ENCODE measurements at places on chromosomes 6 and 20. TPM values are rescaled to one million over a fixed set of nuclear protein-coding genes. Genes with fewer than 3 reads are reported as not detected.

The MAS1 gene
- not detected for total RNA-seq

DNA sequence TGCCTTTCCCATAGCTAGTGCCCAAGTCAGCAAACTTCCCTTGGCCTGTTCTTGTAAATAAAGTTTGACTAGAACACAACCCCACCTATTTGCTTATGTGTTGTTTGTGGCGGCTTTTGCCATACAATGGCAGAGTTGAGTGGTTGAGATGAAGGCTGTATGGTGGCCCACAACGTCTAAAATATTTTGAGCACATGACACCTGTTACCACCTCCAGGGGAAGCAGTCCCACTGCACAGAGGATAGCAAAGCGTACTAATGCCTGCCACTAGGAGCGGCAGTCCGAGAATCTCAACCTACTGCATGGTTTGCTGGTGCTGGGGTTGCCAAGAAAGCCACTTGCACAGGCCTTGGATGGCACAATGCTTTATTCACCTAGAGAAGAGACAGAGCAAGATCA, 58.6 kb downstream of the TGM2 start:
- no peak for DNase-seq

GRCh38 chr6:51753635-51754034, 333.8 kb downstream of the PKHD1 start:
- DNase-seq: no peak

GRCh38 chr6:132495604-132496079, 17.3 kb downstream of the STX7 start:
- DNase-seq: no peak

The WFDC10B gene
- not detected for total RNA-seq

The ATP6V1G2 gene
- 4.8 TPM for total RNA-seq

DNA sequence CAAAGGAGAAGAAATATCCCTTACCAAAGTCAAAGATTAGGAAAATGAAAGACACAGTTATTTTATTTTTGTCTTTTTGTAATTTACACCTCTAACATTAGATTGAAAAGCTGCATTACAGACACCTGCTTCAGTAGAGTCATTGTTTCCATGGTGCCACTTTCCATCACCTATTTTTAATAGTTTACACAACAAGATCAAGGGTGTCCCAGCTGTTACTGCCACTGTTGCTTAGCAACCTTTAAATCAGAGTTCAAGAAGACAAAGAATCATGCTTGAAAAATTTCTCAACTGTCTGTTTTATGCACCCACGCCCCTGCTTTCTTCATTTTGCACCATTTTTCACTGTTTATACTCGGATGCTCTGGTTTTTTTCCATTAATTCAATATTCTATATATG, 668.2 kb upstream of the GJE1 start:
- no peak for DNase-seq

DNA sequence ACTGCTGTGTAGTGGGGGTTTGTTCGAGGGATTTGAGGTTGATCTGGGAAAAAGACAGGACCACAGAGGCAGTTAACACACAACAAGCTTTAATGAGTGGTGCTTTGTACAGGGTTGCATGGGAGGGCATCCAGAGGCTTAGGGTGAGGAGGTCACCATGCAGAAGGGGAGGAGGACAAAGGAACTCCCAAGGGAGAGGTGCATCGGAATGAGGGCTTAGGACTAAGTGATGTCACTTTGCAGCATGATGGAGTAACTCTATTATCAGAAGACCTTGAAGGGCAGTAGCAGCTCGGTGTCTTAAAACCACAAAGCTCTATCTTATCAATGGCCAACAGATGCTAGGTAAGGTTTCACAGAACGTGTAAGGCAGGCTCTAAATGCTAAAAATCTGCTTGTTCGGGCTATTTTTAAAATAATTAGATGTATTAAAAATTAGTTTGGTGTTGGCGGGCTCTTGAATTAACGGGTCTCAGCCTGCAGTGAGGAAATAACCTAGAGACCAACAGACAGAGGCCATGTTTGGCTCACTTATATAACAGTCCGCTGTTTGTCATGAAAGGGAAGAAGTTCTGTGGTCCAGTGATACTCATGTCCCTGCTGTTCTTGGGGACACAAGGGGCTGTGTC, 37.9 kb downstream of the MAN1A1 start:
- DNase-seq: no peak

The BNIP5 gene
- total RNA-seq: not detected

The RNF39 gene
- not detected for total RNA-seq

DNA sequence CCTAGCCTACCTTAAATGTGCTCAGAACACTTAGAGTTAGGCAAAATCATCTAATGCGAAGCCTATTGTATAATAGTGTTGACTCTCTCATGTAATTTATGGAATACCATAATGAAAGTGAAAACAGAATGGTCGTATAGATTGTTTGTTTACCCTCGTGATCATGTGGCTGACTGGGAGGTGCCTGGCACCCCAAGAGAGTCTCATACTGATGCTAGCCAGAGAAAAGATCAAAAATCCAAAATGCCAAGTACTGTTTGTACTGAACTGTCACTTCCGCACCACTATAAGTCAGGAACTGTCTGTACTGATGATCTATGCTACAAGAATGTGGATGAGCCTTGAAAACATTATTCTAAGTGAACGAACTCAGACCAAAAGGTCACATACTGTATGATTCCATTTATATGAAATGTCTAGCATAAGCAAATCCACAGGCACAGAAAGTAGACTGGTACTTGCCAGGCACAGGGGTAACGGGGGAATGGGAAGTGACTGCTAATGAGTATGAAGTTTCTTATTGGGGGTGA, 22.4 kb downstream of the ZMYND8 start:
- no peak for DNase-seq

DNA sequence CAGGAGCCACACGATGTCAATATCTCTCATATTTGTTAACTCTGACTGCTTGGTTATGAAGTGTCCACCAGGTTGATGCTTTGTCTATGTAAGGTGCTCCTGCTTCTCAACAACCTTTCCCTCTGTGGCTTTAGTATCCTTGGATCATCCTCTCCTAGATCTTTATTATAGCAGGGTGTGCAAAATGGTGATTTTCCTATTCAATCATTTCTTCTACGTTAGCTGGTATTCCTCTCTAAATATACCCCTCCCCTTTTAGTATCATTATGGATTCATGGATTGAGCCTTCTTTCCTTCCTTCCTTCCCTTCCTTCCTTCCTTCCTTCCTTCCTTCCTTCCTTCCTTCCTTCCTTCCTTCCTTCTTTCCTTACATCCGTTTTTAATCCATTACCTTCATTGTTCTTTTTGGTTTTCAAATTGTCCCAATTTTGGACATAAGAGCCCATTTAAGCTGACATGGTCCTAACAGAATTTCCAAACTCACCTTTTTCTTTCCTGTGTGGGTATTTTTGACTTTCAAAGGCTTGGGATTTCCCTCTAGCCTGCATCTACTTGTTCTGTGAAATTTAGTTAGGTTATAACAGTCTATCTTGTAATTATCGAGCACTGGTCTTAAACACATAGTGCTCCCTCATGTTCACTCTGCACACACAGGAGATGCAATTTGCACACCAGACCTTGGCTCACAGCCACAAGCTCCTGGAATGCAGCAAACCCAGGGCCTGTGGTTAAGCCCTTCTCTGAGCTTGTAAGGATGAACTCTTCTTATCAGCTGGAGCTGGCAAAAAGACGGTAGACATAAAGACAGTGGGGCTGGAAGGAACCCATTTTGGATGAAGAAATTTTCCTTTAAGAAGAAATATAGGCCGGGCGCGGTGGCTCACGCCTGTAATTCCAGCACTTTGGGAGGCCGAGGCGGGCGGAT, 109.9 kb downstream of the SLC24A3 start:
- DNase-seq: no peak

- peak; percentile 67 for DNase-seq
These were observed 46.3 kb downstream of the GOPC start for GRCh38 chr6:117555882-117556498.

The HBS1L gene
- 83.0 TPM for total RNA-seq

The CTAGE9 gene
- not detected for total RNA-seq

DNA sequence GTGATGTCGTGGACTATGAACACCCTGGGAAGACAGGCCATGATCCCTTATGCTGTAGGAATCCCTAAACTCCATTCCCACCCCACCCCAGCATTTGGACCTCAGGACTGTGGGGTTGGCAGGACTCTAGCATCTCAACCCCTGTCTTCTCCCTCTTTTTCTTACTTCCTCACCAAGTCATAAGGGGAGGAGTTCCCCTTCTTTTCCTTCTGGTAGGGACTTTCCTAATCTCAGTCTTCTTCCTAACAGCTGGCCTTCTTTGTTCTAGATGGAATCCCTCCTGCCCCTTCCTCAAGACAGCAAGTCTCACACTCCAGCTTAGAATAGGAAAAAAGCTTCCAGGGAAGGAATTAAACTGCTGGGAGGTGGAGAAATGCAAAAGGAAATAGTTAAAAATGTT, 2.3 kb upstream of the SIRPB2 start:
- no peak for DNase-seq

DNA sequence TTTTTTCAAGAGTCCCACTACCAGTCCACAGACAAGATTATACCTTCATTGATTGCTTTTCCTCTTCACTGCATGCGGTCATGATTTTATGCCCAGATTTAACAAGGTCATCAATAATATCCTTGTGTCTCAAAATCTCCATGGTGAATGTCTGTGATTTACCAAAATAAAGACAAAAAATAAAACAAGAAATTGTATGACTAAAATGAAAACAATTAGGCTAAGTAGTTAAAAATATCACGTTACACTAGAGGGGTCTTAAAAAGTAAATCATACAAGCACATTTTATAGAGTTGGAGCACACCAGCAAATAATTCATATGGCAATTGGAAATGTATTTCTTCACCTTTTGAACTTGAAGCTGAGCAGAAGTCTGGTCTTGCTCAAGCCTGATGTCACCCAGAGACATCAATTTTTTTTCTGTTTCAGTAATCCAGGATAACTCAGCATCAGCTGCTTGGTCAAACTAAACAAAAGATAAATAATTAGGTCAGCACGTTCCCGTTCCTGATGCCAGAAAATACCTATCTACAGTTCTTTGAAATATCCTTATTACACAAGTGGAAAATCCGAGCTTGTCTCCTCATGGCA, 125.4 kb downstream of the DST start:
- DNase-seq: no peak

DNA sequence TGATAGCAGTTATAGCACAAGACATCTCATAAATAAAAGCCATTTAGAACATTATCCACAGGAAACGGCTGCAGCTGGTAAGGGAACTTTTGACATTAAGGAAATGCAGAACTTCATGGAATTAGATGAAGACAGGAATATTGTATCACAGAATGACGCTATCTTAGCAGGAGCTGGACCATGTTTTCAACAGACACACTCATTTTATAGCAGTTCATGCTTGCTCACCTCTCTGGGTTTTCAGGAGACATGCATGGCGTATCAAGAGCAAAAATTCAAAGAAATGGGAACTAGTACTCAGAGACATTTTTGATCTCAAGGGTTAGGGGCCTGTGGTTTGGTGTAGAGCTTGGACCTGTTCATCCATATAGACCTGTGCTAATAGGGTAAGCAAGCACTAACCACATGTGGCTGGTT, 125.0 kb downstream of the FYN start:
- no peak for DNase-seq

- no peak for DNase-seq
These were observed 31.3 kb upstream of the MYLIP start for GRCh38 chr6:16097382-16098171.

DNA sequence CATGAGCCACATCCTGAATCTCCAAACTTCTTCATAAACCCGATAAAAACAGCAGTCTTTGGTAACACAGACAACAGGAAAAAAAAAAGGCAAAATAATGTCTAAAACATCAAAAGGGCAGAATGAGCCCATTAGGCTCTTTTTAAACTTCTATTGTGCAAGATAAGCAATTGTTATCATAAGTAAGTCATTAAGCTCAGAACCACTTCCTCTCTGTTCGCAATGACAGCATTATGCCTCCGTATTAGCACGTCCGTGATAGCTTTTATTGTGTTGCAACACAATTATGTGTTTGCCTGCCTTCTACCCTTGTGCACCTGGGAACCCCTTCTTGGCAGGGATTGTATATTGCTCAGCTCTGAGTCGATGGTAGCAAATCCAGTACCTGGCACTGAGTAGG, 147.1 kb downstream of the LRFN2 start:
- no peak for DNase-seq

- no peak for DNase-seq
These were observed 1.8 kb downstream of the TPD52L1 start for GRCh38 chr6:125155344-125155743.

The MCHR2 gene
- total RNA-seq: not detected

DNA sequence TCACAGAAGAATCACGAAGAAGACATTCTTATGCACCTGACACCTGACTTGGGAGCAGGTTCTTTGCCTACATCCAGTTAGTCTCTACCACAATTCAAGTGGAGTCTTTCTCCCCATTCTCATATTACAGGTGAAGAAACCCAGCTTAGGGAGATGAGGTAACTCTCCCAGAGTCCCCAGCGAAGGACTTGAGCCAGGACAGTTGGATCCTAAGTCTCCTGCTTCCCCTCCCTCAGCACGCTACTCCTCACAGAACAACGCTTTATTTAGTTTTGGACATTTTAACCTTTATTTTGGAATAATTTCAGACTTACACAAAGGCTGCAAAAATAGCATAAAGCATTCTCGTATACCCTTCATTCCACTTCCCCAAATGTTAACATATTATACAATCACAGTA, 824 bp upstream of the CSTL1 start:
- no peak for DNase-seq

GRCh38 chr20:59365611-59366285, 65.3 kb downstream of the EDN3 start:
- DNase-seq: no peak

GRCh38 chr6:16821834-16822264, 60.6 kb upstream of the ATXN1 start:
- no peak for DNase-seq

The ADAM33 gene
- 117 TPM for total RNA-seq

GRCh38 chr6:169996378-169997051, 245.1 kb downstream of the ERMARD start:
- no peak for DNase-seq

The MUC22 gene
- not detected for total RNA-seq

GRCh38 chr6:53827531-53827930, 32.7 kb downstream of the LRRC1 start:
- no peak for DNase-seq

DNA sequence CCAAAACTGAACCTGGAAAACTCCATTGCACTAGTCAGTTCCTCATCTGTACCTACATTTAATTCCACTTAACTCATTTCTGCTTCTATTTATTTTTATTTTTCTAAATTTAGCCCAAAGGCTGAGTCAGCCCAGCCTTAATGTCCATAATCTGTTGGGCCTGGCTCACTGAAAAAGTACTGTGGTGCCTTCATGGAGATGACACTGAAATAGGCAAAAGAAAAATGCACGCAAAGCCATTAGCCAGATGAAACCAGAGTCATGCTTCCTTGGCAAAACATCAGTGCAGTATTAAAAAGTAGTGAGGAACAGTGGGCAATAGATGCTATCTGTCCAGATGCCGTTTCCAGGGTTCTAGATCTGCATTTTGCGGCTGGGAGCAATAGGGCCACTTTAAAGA, 14.7 kb upstream of the PLCB4 start:
- DNase-seq: no peak

GRCh38 chr6:79009819-79010218, 68.2 kb downstream of the PHIP start:
- DNase-seq: no peak

GRCh38 chr6:43974643-43975230, 152.5 kb downstream of the MRPL14 start:
- no peak for DNase-seq

All from sciatic nerve (tissue), 2 donors.